Putamen (tissue), 1 donor: ENCODE measurements at places on chromosomes 6 and 20.

GRCh38 chr6:149503872-149504271, 19.1 kb upstream of the ZC3H12D start:
- DNase-seq = no peak

GRCh38 chr6:157613011-157613522, 210.0 kb upstream of the SNX9 start:
- peak; percentile 52 for DNase-seq

- DNase-seq = no peak
Observed at GRCh38 chr20:3785240-3786125, 1.1 kb downstream of the CENPB start.

- no peak for DNase-seq
Observed at GRCh38 chr6:117938311-117938995, 31.4 kb downstream of the SLC35F1 start.

DNA sequence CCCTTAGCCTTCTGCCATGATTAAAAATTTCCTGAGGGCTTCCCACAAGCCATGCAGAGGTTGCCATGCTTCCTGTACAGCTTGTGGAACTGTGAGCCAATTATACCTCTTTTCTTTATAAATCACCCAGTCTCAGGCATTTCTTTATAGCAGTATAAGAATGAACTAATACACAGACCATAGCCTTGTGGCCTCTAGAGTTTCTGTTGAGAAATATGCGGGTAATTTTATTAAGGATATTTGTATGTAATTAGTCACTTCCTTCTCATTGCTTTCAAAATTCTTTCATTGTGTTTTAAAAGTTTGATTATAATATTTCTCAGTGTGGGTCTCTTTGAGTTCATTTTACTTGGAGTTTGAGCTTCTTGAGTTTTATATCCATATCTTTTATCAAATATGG, 484.9 kb downstream of the COL12A1 start:
- no peak for DNase-seq

DNA sequence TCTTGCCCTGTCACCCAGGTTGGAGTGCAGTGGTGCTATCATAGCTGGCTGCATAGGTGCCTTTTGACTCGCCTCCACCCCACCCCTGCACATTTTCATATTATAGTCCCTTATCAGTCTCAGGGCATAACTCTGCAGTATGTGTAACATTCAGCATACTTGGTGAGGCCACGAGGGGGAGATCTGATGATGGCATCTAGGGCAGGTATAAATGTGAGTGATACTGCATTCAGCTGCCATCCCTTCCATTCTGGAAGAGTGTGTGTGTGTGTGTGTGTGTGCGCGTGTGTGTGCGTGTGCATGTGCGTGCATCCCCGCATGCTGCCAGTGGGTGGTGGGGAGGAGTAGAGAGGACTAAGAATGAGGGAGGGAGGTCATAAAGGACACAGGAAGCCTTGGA, 81.4 kb downstream of the JARID2 start:
- no peak for DNase-seq

- no peak for DNase-seq
Observed at GRCh38 chr6:72504406-72504805, 117.5 kb upstream of the KCNQ5 start.

DNA sequence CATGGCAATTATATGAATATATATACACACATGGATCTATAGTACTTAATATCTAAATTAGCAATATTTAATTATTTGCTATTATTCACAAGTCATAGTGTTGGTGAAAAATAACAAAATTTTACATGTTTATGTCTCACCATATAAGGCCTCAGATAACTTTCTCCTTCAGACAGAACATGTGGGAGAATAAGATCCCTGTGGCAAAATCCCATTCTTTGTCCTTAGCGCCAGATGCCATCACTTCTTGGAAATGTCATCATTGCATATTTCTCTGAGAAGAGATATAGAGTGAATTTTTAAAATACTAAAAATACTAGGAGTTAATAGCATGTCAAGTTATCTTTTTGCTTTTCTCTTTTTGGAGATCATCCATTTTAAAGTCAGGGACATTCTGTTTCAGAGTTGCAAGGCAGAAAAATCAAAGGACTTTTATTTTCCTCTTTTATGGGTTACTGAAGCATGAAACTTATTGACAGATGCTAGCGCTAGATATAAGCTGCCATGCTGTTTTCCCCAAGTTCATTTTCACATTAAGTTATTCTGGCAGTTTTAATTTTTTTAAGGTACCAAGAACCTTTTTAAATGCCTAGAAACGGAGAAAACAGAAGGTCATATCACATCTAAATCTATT, 30.4 kb upstream of the STXBP5 start:
- DNase-seq = no peak

DNA sequence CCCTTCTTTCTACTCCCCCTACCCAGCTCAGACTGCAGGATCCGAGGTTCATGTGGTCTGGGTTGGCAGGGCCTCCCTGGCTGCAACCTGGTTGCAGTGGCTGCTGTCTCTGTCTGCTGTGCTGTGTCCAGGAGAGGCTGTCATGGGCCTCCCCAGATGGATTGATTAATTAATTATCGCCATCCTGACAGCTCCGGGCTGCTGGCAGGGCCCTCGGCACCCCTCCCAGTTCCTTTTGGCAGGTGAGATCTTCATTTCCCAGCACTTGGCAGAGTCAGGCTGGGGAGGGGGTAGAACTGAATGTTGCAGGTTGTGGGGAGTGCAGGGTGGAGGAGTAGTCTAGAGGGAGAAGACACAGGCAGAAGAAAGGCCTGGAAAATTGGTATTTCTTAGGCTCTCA, 56.7 kb upstream of the ZFAND3 start:
- no peak for DNase-seq

- DNase-seq = no peak
Observed at GRCh38 chr6:85676086-85676729, 33.5 kb upstream of the SYNCRIP start.

GRCh38 chr20:58984691-58985090, 3.6 kb downstream of the NELFCD start:
- no peak for DNase-seq

GRCh38 chr6:41767112-41767833, 12.4 kb downstream of the FRS3 start:
- no peak for DNase-seq

GRCh38 chr6:148677594-148678476, 69.0 kb upstream of the UST start:
- DNase-seq = no peak

- DNase-seq = peak; percentile 71
Observed at GRCh38 chr6:7143476-7143974, 35.8 kb downstream of the RREB1 start.

DNA sequence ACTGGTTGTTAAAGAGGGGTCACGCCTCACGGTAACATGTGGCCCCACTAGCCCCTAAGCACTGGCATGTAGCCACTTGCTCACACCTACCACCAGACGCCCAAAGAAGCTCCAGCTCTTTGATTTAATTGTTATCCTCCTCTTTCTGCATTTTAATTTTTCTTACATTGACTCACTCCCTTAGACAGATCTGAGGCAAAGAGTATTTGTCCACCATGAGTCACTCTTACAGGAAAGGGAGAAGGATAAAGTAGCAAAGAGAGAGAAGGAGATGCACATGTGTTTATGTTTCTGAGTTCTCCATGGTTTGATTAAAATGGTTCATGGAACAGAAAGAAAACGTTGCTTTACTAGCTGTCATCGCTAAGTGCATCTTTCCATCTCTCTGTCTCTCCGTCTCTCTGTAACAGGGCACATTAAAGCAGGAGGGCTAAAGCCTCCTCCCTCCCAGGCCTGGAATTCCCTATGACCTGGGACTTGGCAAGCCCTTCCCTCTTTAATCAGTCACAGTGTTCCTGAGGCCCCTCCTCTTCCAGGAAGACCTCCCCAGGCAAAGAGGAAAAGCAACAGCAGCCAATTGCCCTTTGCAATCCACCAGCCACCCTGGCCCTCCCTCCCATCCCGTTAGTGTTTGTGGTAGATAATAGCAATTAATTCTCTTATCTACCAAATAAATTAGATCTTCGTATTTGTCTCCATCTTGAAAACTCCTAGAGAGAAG, 112.8 kb upstream of the TSHZ2 start:
- DNase-seq = no peak

- peak; percentile 53 for DNase-seq
Observed at GRCh38 chr6:161100072-161100471, 108.5 kb downstream of the MAP3K4 start.

DNA sequence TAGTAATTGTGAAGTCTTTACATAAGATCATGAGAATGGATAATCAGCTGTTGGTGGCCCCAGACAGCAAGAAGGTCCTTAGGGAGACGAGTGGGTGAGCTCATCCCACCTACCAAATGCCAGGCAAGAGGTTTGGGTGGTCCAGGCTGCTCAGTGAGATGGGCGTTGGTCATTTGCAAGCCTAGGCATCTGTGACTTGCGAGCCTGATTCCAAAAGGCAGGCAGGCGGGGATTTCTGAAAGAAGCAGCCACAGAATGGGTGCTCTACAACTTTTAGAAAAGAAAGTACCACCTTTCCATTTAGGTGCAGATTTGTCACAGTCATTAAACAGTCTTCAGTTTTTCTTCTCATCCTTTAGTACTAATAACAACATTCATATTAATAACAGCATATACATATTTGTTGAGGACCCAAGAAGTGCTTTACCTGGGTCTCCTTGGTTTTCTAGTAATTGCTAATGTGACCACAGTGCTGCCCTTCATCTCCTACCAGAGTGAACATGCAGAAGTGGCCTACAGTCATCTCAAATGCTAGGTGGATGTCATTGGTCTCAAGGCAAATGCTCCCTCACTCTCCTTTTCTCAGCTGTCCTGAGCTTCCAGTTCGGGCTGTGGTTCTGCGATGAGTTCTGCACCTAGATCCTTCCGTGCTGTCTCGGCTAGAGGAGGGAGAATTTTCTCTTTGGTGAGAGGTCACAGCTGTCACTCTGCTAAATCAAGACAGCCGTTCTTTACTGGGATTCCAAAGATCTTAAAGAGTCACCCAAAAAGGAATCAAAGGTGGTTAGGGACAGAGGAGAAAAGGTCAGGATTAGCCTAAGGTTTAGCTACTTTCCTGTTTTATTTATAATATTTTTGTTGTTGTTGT, 2.7 kb downstream of the WRNIP1 start:
- DNase-seq = no peak

- DNase-seq = no peak
Observed at GRCh38 chr6:125219361-125219895, 65.9 kb downstream of the TPD52L1 start.
